Stimulated activated CD8-positive, alpha-beta memory T cell treated with anti-CD3 and anti-CD28 coated beads, Interleukin-15, amount 100 ng/mL, for 48 hours (primary cell): ENCODE measurements at places on chromosomes 16 and 17.

DNA sequence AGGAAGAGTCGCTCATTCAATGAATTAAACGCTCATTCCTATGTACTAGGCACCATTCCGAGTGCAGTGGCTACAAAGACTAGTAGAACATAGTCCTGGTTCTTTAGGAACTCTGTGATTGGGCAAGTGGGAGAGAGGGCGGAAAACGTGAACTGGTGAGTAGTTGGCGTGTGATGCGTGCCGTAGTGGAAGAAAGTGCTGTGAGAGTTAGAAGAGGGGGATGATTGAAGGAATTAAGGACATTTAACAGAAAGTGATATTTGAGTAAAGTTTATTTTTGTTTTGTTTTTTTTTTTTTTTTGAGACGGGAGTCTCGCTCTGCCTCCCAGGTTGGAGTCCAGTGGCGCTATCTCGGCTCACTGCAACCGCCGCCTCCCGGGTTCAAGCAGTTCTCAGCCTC lies 7.9 kb upstream of the SLFN14 start:
- peak; percentile 25 for DNase-seq

DNA sequence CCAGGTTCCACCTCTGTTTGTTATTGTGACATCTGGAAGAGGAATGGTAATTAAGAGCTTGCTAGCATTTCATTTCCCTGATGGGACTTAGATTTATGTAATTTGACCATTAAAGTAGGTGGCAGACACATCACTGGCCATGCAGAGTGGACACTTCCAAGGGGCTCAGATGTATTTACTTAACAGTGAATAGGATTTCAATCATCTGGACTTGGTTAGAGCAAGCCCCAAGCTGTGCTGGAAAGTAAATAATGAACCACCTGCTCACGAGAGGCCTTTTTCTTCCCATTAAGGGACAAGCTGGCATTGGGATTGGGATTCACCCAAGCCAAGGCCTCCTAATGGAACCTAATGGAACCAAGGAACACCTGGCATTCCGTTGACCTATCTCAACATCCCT lies 395.3 kb downstream of the HS3ST4 start:
- no peak for DNase-seq

- DNase-seq: no peak
Measured at GRCh38 chr17:429589-429988, 77.0 kb upstream of the RPH3AL start.

DNA sequence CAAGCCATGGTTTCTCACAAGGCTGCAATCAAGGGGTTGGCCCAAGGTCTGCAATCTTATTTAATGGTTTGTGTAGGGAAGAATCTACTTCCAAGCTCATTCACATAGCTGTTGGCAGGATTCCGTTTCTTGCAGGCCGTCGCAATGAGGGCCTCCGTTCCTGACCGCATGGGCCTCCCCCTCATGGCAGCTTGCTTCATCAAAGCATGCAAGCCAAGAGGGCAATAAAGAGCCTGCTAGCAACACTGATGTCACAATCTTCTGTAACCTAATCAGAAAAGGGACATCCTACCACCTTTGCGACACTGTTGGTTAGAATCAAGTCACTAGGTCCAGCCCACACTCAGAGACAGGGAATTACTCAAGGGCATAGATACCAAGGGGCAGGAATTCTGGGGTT lies 95.5 kb downstream of the CCT6B start:
- no peak for DNase-seq

GRCh38 chr17:78517421-78517820 lies 59.8 kb downstream of the DNAH17 start:
- DNase-seq: no peak

DNA sequence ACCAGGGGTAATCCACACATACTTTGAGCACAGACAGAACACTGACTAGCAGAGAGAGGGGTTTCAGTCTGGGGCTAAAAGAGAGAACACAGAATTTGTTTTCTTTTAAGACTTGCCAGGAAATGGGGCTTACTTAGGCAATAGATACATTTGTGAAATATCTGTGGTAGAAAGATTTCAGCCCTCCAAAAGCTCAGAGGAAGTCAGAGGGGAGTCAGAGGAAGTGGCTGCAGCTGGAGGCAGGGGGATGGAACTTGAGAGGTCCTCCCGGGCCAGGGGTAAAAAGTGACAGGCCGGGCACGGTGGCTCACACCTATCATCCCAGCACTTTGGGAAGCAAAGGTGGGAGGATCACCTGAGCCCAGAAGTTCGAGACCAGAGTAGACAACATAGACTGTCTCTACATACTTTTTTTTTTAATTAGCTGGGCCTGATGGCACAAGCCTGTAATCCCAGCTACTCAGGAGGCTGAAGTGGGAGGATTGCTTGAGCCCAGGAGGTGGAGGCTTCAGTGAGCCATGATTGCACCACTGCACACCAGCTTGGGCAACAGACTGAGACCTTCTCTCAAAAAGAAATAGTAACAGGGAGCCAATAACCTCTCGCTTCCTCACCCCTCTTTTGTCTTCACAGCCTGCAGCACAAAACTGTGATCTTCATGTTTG lies 49.9 kb downstream of the NLRC5 start:
- DNase-seq: peak; percentile 38

GRCh38 chr16:10877472-10877946 lies 507 bp downstream of the CIITA start:
- no peak for DNase-seq

DNA sequence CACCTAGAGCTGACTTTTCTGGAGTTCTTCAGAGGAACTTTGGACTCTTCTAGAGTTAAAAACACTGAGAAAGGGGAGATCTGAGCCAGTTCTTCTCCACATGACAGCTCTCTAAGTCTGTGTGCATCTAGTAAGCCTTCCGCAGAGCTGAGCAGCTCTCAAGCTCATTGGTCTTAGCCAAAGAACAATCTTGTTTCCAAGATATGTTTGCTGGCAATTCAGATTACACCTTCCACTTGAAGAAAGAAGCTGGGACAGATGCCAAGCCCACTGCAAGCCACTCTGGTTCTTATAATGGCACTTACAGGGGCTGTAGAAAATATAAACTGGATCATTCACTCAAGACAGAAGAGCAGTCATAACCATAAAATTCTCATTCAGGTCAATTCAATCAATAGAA lies 134.1 kb upstream of the TOX3 start:
- DNase-seq: no peak

- no peak for DNase-seq
Measured at GRCh38 chr17:59483860-59484259, 81.5 kb upstream of the DHX40 start.

- DNase-seq: no peak
Measured at GRCh38 chr16:88926374-88926990, 50.5 kb downstream of the CBFA2T3 start.

- DNase-seq: no peak
Measured at GRCh38 chr16:26863931-26864330, 202.8 kb upstream of the C16orf82 start.
